ENCODE measurements at places on chromosomes 16 and 17.

- DNase-seq: no peak
Observed at GRCh38 chr17:15512071-15512709, 44.8 kb upstream of the CDRT4 start.

DNA sequence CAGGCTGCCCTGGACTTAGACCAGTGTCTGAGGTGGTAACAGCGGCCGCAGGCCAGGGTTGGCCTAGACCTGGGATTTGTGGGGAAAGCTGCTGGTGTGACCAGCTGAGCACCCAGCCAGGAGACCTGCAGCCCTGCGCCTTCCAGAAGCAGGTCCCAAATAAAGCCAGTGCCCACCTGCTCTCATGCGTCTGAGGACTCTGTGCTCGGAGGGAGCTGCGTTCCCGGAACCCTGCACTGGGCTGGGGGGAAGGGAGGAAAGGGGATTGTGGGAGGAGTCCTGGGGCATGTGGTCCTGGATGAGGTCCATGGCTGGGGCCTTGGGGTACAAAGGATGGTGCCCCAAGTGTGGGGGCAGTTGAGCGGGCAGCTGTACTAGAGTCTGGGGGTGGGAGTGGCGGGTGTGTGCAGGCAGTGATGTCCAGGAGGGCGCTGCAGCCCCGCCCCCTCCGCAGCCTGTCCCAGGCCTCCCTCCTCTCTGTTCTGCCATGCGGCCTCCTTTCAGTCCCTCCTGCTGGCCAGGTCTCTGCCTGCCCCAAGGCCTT, 1.8 kb upstream of the NECAB2 start:
- DNase-seq: no peak

DNA sequence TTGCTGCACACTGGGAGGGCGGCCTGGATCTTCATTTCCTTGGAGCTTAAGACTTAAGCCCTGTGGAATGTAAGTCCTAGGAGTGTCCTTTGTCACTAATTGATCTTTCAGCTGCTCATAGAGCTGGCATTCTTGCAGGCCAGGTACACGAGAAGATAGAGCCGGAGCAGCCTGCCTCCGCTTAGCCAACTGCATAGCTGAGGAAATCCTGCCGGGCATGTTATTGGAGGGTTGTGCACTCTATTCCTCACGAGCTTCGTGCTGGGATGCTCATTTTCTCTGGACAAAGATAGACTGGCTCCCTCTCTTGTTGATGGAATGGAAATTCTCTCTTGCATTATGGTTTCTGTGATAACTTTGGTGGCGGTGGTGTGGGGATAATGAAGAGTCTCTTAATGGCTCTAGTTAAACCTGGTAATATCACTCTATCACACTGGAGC, 76.9 kb downstream of the RPA1 start:
- no peak for DNase-seq

- DNase-seq: no peak
Observed at GRCh38 chr16:64452446-64452845, 669.4 kb downstream of the CDH11 start.

DNA sequence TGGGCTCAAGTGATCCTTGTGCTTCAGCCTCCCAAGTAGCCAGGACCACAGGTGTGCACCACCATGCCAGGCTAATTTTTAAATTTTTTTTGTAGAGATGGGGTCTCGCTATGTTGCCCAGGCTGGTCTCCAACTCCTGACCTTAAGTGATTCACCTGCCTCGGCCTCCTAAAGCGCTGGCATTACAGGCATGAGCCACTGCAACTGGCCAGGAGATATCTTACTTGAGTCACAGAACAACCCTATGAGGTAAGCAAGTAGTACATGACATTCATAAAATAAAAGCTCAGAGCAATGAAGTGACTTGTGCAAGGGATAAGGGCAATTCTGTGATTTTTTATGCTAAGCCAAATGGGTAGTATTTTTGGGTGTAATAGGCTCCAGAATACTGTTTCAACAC, 57.3 kb downstream of the CDC27 start:
- DNase-seq: no peak

Measured in NCI-H1417 treated with DMSO at 0.1 percent for 48 hours (cell line).